ENCODE measurements at places on chromosomes 1 and 21. TPM values are rescaled to one million over a fixed set of nuclear protein-coding genes. Genes with fewer than 3 reads are reported as not detected.

Gene PSMG1
- 16.1 TPM for total RNA-seq

Gene KCNN3
- 0.13 TPM for total RNA-seq

Gene TNFRSF4
- 2.3 TPM for total RNA-seq

Gene CRABP2
- 38.1 TPM for total RNA-seq

Gene NR1I3
- not detected for total RNA-seq

Gene EFNA3
- 1.7 TPM for total RNA-seq

Gene LRRC71
- not detected for total RNA-seq

Gene LCE1D
- not detected for total RNA-seq

Gene GSTM1
- total RNA-seq, result not detected

Gene PRXL2B
- total RNA-seq, result 19.4 TPM

Gene KCNE2
- total RNA-seq, result not detected

Gene TLCD4
- 0.78 TPM for total RNA-seq

Gene OR2L2
- not detected for total RNA-seq

Gene SLC5A3
- 5.7 TPM for total RNA-seq

Gene GPR61
- total RNA-seq, result not detected
